Effector memory CD4-positive, alpha-beta T cell (primary cell): ENCODE measurements at places on chromosomes 5 and 9.
A peak's percentile ranks its signal among the peaks of the same experiment; 100 is the strongest.

- H3K36me3 ChIP-seq, result no peaks in the 10 kb centered on the region
- H3K27me3 ChIP-seq, result no peaks in the 10 kb centered on the region
These were observed 8.0 kb downstream of the SPARC start for GRCh38 chr5:151678713-151679112.

DNA sequence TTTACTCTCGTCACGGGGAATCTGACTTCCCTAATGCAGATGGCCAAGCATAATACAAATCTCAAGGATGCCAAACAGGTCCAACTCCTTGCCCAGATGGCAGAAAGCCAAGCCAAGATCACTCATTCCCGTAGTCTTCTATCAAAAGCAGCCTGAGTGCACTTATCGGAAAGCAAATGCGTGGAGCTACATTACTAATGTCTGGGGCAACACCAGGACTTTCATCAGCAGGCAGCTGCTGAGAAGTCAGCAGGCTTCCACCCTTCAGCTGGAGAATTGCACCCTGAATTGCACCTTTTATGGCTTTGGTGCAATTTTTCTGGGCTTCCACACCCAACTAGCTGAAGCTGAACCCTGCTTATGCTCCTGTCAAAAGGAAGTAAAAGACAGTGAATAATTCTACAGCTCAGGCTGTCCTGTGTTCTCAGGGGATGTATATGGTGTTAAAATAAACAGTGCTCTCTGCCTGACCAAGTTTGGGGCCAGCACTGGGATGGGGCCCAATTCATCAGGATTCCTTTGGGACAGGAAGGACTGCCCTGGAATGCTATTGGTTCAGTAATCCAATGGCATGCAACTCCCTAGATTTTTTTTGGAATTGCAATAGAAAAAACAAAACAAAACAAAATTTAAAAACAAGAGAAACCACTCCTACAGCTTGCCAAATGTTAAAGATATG lies 92.6 kb downstream of the DPYSL3 start:
- no peak overlapping the region for H3K4me3 ChIP-seq
- H3K27ac ChIP-seq, result no peak overlapping the region
- no peaks in the 10 kb centered on the region for H3K27me3 ChIP-seq

DNA sequence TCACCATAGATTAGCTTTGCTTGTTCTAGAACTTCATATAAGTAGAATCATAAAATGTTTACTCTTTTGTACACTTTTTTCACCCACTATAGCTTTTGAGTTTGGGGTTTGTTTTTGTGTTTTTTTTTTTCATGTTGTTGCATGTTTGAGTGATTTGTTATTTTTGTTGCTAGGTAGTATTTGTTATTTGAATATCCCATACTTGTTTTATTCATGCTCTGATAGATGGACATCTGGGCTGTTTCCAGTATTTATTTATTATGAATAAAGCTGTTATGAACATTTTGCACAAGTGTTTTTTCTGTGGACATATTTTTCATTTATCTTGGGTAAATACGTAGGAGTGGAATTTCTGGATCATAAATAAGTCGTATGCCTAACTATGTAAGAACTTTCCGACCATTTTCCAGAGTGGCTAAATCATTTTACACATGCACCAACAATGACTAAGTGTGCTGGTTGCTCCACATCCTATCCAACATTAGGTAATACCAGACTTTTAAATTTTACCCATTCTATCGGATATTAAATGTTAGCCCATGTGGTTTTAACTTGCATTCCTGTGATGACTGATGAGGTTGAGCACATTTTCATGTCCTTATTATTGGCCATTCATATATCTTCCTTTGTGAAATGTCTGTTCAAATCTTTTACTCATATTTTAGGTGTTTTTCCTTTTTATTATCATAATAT lies 69.1 kb upstream of the NR4A3 start:
- H3K36me3 ChIP-seq, result no peaks in the 10 kb centered on the region
- no peaks in the 10 kb centered on the region for H3K27me3 ChIP-seq
- H3K4me3 ChIP-seq, result no peak overlapping the region
- no peak overlapping the region for H3K27ac ChIP-seq
- no peaks in the 10 kb centered on the region for H3K4me1 ChIP-seq

GRCh38 chr5:172789687-172790495 lies 18.9 kb upstream of the DUSP1 start:
- no peak overlapping the region for H3K4me3 ChIP-seq
- no peak for DNase-seq
- H3K4me1 ChIP-seq, result no peaks in the 10 kb centered on the region
- no peak overlapping the region for H3K27ac ChIP-seq

DNA sequence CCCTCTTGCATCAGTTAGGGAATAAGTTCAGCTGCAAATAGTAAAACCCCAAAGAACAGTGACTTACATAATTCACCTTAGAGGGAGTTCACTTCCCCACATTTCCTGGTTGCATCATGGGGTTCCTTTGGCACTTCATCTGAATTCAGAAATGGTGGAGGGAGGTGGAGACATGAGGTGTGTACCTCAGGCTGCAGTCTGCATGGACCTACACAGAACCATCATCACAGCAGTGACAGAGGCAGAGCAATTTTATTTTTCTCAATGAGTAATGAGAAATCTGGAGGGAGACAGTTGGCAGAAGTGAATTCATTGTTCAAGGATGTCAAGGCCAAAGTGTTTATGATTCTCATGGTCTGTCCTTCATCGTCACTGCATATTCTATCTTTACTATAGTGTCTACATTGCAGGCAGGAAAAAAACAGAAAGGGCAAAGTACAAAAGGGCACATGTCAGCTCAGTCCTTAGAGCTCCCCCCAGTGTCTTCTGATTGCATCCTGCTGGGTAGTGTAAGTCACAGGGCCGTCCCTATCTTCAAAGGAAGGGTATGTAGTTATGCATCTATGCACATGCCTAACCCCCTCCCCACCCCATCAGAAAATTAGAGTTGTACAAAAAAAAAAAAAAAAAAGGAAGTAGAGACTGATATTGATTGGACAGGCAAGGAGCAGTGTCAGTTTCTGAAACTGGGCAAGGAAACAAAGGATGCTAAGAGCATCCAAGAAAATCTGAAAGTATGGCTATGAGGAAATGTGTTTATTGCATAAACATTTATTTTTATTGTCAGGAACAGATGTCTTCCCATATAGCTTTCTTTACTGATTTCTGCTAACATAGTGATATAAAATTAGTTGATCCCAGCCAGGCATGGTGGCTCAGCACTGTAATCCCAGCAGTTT lies 132.7 kb upstream of the APC start:
- H3K27me3 ChIP-seq, result peaks cover 8% of the 10 kb centered on the region
- DNase-seq, result no peak
- no peaks in the 10 kb centered on the region for H3K36me3 ChIP-seq
- no peaks in the 10 kb centered on the region for H3K4me1 ChIP-seq

GRCh38 chr5:105172918-105173317 lies 1610.3 kb upstream of the NUDT12 start:
- no peaks in the 10 kb centered on the region for H3K27me3 ChIP-seq
- no peaks in the 10 kb centered on the region for H3K36me3 ChIP-seq
- no peaks in the 10 kb centered on the region for H3K4me1 ChIP-seq
- no peak for DNase-seq
- H3K27ac ChIP-seq, result no peak overlapping the region

DNA sequence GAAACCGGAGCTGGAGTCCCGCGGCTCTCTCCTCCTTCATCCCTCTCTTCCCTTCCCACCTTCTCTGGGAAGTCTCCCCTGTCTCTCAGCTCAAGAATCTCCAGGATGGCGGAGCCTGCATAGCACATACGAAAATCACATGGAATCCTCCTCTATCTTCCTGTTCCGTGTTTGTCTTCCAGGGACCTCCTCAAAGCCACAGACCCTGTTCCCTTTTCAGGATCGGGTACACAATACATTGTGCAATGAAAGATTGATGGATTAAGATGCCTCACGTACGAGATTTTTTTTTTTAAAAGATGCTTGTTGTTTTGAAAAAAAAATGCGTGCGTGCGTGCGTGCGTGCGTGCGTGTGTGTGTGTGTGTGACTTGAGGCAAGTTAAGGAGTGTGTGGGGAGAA lies 46.6 kb upstream of the OLFM1 start:
- no peaks in the 10 kb centered on the region for H3K36me3 ChIP-seq
- H3K4me3 ChIP-seq, result no peak overlapping the region
- no peak overlapping the region for H3K27ac ChIP-seq
- H3K4me1 ChIP-seq, result no peaks in the 10 kb centered on the region
- no peak for DNase-seq

DNA sequence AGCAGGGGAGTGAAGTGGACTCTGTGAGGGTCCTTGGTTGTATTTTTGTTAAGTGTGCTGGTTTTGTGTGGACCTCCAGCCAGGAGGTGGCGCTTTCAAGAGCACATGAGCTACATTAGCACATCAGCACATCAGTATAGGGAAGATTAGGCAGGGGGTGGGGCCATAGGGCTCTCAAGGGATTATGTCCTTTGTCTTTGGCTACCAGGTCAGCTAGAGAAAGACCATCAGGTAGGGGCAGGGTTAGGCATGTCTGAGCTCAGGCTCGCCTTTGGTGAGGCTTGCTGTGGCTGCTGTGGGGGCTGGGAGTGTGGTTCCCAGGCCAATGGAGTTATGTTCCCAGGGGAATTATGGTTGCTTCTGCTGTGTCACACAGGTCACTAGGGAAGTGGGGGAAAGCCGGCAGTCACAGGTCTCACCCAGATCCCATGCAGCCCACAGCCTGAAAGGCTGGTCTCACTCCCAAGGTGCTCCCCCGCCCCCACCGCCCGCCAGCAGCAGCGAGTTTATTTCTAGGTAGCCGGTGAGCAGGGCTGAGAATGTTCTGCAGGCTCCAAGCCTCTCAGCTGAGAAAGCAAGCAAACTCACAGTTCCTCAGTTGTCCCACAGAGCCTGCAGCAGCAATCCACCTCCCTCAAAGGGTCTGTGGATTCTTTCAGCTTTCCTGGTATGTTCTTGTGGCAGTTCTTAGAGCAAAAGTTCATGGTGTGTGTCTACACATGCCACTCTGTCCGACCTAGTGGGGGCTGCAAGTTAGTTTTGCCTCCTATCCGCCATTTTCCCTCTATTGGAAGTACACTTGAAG lies 13.7 kb downstream of the OR1J1 start:
- H3K27me3 ChIP-seq, result no peaks in the 10 kb centered on the region
- no peak for DNase-seq
- H3K36me3 ChIP-seq, result no peaks in the 10 kb centered on the region
- no peak overlapping the region for H3K27ac ChIP-seq
- H3K4me3 ChIP-seq, result peak overlapping the region; percentile 57
- H3K4me1 ChIP-seq, result no peaks in the 10 kb centered on the region

DNA sequence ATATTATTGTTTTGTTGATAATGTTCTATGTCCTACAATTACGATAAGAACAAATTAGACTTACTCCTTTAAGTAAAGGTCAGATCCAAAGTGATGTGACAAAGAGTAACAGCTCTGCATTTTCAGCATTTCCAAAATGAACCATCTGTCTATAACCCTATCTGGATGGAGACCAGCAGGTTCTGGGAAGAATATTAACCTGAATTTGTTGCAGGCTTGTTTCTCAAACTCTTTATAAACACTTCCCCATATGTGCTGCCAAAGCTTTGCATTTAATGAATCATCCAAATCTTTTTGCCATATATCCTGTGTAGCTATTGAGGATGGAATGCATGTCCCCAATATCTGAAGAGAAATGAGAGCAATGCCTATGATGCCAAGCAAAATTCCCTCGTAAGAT lies 198.9 kb upstream of the SLC27A6 start:
- no peaks in the 10 kb centered on the region for H3K4me1 ChIP-seq
- no peak overlapping the region for H3K4me3 ChIP-seq
- H3K27ac ChIP-seq, result no peak overlapping the region
- DNase-seq, result no peak
- H3K27me3 ChIP-seq, result no peaks in the 10 kb centered on the region

DNA sequence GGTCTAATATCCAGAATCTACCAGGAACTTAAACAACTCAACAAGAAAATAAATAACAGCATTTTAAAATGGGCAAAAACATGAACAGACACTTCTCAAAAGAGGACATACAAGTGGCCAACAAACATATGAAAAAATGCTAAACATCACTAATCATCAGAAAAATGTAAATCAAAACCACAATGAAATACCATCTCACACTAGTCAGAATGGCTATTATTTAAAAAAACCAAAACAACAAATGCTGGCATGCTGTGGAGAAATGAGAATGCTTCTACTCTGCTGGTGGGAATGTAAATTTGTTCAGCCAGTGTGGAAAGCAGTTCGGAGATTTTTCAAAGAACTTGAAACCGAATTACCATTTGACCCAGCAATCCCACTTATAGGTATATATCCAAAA lies 63.1 kb downstream of the ADAMTS6 start:
- no peaks in the 10 kb centered on the region for H3K36me3 ChIP-seq
- no peak overlapping the region for H3K27ac ChIP-seq
- no peak overlapping the region for H3K4me3 ChIP-seq
- no peaks in the 10 kb centered on the region for H3K4me1 ChIP-seq

- peaks cover 6% of the 10 kb centered on the region for H3K36me3 ChIP-seq
- H3K4me3 ChIP-seq, result no peak overlapping the region
- H3K4me1 ChIP-seq, result no peaks in the 10 kb centered on the region
- no peak overlapping the region for H3K27ac ChIP-seq
These were observed 174.0 kb downstream of the GDNF start for GRCh38 chr5:37665889-37666288.

- no peak overlapping the region for H3K4me3 ChIP-seq
- H3K4me1 ChIP-seq, result no peaks in the 10 kb centered on the region
- peaks cover 8% of the 10 kb centered on the region for H3K36me3 ChIP-seq
- no peak for DNase-seq
These were observed 30.8 kb downstream of the KLHL3 start for GRCh38 chr5:137705106-137705505.

- DNase-seq, result no peak
- H3K27ac ChIP-seq, result no peak overlapping the region
- no peak overlapping the region for H3K4me3 ChIP-seq
- no peaks in the 10 kb centered on the region for H3K27me3 ChIP-seq
- H3K4me1 ChIP-seq, result no peaks in the 10 kb centered on the region
These were observed 10.5 kb upstream of the ERCC6L2 start for GRCh38 chr9:95864852-95865580.

DNA sequence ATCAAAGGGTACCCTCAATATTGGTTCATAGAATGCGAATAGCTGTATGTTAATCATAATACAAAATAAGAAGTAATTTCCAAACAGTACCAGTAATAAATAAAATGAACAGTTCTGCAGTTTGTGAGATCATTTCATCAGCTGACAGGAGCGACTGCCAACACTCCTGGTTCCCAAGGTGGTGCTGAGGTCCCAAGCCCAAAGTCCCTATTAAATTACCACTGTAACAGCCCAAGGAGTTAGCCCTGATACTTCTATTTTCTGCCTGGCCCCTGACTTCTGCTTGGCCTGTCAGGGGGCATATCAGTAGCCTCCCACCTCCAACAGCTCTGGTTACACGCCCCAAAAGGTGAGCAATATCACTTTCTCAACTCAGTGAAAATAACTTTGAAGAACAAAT lies 47.1 kb downstream of the ANKH start:
- H3K4me1 ChIP-seq, result no peaks in the 10 kb centered on the region
- no peaks in the 10 kb centered on the region for H3K36me3 ChIP-seq
- no peak for DNase-seq
- H3K27me3 ChIP-seq, result no peaks in the 10 kb centered on the region
- H3K4me3 ChIP-seq, result no peak overlapping the region

- H3K27ac ChIP-seq, result no peak overlapping the region
- H3K4me1 ChIP-seq, result peaks cover 7% of the 10 kb centered on the region
- H3K4me3 ChIP-seq, result no peak overlapping the region
- DNase-seq, result no peak
- no peaks in the 10 kb centered on the region for H3K36me3 ChIP-seq
These were observed 36.2 kb upstream of the UBAC1 start for GRCh38 chr9:135997090-135998015.

GRCh38 chr9:109755040-109755439 lies 25.0 kb upstream of the PALM2AKAP2 start:
- no peak overlapping the region for H3K4me3 ChIP-seq
- no peaks in the 10 kb centered on the region for H3K36me3 ChIP-seq
- H3K27me3 ChIP-seq, result no peaks in the 10 kb centered on the region
- DNase-seq, result no peak
- H3K4me1 ChIP-seq, result no peaks in the 10 kb centered on the region
